Stimulated activated CD8-positive, alpha-beta memory T cell treated with anti-CD3 and anti-CD28 coated beads, Interleukin-2, amount 100 ng/mL, for 48 hours (primary cell): ENCODE measurements at places on chromosomes 16 and 17.

DNA sequence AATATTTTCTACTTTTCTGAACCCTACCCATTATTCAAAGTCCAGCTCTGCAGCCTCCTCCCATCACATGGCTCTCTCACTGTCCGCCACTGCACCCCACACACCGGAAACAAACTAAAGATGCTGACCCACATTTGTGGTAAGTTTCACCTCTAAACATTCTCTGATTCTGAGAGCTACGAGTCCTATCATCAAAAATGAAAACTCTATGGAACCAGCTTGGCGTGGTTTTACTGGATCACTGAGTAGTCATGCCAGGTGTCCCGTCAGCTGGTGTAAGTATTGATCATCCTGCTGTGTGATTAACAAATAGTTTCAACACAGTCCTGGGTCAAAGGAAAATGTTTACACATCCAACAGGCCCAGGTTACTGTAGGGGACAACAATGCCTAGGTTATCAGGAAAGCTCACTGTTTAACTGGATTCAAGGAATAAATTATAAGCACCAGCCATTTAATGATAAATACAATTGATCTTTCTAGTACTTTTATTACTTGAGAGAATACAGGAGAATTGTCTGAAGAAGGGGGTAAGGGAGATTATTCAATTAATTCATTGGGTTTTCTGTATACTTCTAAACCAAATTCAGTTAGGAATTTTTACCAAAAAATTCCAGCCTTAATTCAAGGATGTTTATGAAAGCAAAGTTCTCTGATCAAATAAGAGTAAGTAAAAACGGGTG lies 33.9 kb downstream of the CYTH1 start:
- no peak for DNase-seq

GRCh38 chr16:74078511-74079231 lies 217.9 kb upstream of the PSMD7 start:
- DNase-seq, result no peak

DNA sequence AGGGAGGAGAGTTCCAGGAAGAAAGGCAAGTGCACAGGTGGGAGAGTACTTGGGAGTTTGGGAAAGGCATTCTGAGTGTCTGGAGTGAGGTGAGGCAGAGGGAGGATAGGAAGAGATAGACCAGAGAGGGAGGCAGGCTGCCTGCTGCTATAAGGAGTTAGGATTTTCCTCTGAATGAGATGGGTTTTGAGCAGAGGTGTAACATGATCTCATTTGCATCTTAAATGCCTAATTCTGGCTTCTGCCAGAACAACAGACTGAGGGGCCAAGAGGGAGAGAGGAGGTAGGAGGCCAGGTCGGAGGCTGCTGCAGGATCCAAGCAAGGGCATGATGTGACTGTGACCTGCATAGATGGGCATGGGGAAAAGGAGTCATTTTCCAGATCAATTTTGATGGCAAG lies 31.5 kb upstream of the IRX6 start:
- DNase-seq, result no peak

- no peak for DNase-seq
Observed at GRCh38 chr17:17109256-17109655, 67.0 kb downstream of the MPRIP start.
